ENCODE measurements at places on chromosomes 6 and 20. TPM values are rescaled to one million over a fixed set of nuclear protein-coding genes. Genes with fewer than 3 reads are reported as not detected.

The FRS3 gene
- 5.3 TPM for total RNA-seq

The NR2E1 gene
- total RNA-seq, result 0.25 TPM

The CFAP61 gene
- not detected for total RNA-seq

The MRAP2 gene
- total RNA-seq, result 0.75 TPM

The TCP11 gene
- total RNA-seq, result 0.25 TPM

DNA sequence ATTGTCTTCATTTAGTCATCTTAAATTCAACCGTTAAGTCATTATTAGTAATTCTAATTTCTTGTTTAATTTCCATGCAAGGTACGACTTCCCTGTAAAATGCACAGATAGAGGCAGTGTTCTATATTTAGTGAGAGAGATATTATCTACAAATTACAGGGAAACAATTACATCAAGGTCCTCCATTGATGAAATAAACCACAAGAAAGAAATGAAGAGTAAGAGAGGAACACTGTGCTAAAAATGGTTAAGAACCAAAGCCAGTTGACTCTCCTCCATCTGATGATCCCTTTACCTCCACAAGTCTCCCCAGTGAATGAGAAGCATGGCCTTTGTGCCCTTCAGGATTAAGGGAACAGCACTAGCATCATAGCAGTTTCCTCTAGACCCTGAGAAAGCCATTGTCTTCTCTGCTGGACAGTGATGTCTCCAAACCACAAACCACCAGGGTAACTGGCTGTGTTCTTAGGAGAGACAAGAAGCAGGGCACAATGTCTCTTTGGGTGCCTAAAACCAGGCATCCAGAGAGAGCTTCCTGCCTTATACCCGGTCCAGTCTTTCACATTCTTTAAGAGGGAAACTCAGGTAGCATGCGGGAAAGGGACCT is 38.1 kb downstream of the IRF4 start:
- no peak for DNase-seq

GRCh38 chr6:14337152-14337551 is 219.6 kb downstream of the CD83 start:
- no peak for DNase-seq

GRCh38 chr20:53294804-53295203 is 298.8 kb downstream of the ZNF217 start:
- DNase-seq, result no peak

DNA sequence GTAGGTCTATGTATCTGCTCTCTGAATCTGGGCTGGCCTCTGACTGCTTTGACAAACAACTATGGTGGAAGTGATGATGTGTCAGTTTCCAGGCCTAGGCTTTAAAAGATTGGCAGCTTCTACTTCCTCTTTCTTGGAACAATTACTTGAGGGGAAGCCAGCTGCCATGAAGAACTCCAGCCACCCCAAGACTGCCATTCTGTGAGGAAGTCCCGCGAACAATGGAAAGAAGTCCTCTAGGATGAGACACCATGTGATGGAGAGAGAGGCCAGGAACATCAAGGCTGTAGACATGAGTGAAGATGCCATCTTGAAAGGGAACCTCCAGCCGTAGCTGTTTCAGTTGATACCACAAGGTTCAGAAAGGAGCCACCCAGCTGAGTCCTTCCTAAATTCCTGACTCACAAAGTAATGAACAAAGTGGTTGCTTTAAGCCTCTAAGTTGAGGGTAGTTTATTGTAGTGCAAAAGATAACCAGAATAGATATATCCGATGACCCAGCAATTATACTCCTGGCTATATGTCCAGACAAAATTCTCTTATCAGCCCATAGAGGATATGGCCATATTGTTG is 15.3 kb upstream of the TCF15 start:
- no peak for DNase-seq

DNA sequence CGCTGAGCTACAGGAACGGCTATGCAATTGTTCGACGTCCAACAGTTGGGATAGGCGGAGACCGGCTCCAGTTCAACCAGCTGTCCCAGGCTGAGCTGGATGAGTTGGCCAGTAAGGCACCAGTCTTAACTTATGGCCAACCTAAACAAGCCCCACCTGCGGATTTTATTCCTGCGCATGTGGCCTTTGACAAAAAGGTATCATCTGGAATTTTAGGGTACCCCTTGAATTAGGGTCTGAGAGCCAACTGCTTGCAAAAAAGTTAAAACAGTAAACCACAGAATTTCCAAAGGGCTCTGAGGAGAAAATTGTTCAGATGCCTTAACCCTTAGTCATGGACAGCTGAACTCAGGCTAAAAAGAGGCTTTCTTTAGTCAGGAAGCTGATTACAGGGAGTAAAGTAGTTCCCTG is 3.8 kb downstream of the EFHC1 start:
- DNase-seq, result no peak

GRCh38 chr6:30378290-30378937 is 33.5 kb downstream of the RPP21 start:
- peak; percentile 77 for DNase-seq

GRCh38 chr6:81786150-81786549 is 33.7 kb upstream of the TENT5A start:
- DNase-seq, result no peak

GRCh38 chr6:105603788-105604586 is 201.1 kb upstream of the PREP start:
- DNase-seq, result no peak

DNA sequence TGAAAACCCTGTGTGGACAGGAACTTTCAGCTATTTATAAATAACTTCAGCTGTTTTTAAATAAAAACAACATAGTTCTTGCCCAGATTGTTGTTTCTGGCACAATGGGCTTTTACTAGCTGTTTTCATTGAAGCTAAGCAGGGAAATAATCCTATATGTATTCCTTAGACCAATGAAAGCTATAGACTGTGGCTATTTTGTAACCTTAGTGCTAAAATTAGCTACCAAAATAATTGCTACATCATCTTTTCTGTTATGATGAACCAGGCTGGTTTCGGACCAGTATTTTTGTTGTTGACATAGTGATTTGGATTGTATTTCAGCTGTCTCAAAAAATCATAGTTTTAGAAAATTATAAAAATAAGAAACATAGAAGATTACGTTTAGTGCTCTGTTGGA is 13.7 kb downstream of the PHF3 start:
- DNase-seq, result no peak

GRCh38 chr6:71584712-71585436 is 296.3 kb downstream of the OGFRL1 start:
- DNase-seq, result no peak

DNA sequence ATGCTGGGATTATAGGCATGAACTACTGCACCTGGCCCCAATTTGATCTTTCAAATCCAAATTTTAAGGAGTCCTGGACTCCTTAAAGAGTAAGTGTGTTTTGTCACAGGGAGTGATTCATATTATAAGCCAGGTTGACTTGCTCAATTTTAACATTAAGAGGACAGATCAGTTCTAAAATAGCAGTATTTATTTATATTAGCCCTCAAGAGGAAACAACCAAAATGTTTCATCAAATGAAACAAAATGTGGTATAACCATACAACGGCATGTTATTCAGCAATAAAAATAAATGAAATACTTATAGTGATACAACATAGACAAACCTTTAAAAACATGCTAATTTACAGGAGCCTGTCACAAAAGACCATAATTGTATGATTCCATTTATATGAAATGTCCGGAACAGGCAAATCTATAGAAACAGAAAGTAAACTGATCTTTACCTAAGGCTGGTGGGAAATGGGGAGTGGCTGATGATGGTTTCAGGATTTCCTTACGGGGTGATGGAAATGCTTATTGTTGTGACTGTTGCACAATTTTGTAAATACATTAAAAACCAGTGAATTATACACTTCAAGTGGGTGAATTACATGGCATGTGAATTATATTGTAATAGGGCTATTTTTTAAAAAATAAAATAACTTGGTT is 637.4 kb downstream of the MMUT start:
- DNase-seq, result no peak

DNA sequence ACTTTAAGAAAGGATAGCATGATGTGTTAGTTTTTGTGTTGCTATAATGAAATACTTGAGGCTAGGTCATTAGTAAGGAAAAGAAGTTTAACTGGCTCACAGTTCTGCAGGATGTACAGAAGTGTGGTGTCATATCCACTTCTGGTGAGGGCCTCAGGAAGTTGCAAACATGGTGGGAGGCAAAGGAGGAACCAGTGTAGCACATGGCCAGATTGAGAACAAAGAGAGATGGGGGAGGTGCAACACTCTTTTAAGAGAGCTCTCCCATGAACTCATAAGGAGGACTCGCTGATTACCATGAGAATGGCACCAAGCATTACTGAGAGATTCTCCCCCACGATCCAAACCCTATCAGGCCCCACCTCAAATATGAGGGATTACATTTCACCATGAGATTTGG is 265.4 kb downstream of the RIMS1 start:
- DNase-seq, result no peak

DNA sequence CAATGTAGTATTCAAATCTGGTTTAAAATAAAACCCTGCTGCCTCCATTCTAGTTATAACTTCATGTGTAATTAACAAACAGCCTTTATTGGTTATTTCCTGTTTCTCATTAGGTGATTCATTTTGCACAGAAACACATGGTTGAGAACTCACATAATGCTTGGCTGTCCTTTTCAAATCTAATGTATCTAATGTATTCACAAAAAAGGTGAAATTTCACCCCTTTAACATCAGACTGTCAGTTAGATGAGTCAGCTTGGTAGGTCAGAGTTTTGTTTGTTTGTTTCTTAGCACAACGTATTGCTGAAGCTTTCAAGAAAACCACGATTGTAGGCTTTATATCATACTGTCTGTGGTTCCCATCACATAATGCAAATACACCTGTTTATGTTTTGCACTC is 78.7 kb upstream of the TMEM30A start:
- DNase-seq, result no peak

DNA sequence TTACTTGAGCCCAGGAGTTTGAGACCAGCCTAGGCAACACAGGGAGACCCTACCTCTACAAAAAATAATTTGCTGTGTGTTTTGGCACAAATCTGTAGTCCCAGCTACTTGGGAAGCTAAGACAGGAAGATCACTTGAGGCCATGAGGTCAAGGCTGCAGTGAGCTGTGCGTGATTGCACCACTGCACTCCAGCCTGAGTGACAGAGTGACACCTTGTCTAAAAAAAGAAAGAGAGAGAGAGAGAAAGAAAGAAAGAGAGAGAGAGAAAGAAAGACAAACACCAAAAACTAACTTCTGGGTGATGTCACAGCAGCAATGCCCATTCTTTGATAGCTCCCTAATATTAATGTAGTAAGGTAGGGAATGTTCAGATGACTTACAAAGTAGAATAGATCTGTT is 20.4 kb downstream of the USP49 start:
- no peak for DNase-seq

- DNase-seq, result no peak
Measured at GRCh38 chr20:57414867-57415592, 23.8 kb downstream of the RBM38 start.

DNA sequence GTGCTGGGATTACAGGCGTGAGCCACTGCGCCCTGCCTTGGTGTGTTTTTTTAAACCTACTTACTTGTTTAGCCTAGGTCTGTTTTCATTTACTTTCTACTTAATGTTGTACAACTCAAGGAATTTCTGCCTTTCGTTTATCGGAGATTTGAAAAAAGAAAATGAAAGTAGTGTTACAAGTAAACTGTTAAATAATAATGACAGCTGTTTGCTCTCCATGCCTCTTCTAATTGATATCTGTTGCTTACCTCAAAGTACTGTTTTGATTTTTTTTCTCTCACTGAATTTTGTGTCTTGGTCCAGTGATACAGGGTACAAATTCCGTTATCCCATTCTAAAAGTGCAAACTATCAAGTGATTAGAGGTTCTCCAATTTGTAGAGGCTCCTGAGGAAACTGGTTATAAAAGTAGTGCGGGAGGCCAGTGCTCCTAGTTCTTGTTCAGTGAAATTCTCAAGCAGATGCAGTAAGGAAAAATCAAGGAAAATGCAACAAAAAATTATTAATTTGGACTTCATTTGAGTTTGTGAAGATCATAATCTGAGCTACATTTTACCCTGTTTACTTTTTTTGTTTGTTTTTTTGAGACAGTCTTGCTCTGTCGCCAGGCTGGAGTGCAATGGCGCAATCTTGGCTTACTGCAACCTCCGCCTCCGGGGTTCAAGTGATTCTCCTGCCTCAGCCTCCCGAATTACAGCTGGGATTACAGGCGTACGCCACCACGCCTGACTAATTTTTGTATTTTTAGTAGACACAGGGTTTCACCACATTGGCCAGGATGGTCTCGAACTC is 2.2 kb downstream of the UBR2 start:
- no peak for DNase-seq

DNA sequence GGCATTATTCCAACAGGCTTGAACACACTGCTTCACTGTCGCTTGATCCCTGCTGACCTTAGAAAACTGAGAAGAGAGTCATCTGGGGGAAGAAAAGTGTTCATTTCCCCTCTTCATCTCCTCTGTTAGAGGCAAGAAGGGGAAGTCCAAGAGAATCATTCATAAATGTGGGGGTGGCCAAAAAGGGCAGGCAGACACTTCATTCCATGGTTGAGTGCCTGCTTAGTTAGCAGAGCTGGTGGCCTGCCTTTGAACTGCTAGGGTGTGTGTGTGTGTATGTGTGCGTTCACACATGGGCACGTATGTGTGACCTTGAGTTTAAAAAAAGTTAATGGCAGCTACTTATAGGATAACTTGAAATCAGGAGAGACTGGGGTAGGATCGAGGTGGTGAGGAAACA is 39.4 kb upstream of the RFPL4B start:
- no peak for DNase-seq

DNA sequence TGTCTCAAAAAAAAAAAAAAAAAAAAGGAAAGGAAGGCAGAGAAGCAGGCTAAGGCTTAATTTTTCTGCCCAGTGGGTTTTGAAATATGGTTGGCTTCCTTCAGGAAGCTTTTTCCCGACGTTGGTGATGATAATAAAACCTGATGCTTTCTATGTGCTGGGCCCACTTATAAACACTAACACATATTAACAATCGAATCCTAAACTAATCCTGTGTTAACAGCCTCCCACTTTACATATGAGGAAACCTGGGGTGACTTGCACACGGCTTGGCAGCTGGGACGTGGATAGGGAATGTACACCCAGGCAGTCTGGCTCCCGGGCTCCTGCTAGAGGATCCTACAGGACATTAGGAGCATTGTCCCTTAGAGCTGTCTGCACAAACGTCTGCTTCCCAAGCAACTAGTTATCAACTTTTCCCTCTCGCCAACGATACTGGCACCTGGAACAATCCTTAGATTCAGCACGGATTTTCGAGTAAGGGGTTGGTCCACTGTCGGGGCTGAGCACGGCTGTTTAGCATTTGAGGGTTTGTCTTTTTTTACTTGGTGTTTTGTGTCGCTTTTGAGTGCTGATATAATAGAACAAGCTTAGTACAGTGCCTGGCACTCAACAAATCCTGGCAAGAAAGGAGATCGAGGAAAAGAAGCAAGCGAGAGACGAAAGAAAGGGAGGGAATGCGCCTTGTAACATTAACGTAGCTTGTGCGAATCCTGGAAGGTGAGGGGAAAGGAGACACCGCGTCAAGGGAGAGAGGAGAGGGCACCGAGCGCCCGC is 622 bp upstream of the KIZ start:
- peak; percentile 72 for DNase-seq

- DNase-seq, result peak; percentile 41
Measured at GRCh38 chr20:9323622-9324021, 190.8 kb upstream of the LAMP5 start.

Data from neural progenitor cell (in vitro differentiated cells).